Activated CD4-positive, alpha-beta T cell treated with anti-CD3 and anti-CD28 coated beads, Interleukin-2, Interleukin-6, amounts not matched to agents 100 ng/mL and 50 ng/mL, durations not matched to agents 16 hours and 8 hours (primary cell): ENCODE measurements at places on chromosomes 7 and 10.

- DNase-seq, result no peak
Observed at GRCh38 chr10:127179612-127180250, 16.7 kb downstream of the INSYN2A start.

DNA sequence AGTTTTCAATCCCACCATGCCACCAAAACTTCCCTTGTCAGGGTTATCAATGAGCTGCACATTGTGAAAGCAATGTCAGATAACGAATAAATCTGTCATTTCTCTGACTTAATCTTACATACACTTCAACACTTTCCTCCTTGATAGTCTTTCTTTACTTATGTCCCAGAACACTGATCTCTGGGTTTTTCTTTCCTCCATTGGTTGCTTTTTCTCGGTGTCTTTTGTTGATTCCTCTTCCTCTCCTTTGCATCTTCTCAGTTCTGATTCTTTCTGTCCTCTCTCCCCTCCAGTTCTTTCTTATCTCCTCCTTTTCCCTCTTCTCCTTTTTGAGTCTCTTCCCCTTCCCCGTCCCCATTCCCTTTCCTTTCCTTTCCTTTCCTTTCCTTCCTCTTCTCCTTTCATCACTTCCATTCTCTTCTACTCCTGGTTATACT is 16.6 kb downstream of the DNAJB9 start:
- DNase-seq, result no peak

DNA sequence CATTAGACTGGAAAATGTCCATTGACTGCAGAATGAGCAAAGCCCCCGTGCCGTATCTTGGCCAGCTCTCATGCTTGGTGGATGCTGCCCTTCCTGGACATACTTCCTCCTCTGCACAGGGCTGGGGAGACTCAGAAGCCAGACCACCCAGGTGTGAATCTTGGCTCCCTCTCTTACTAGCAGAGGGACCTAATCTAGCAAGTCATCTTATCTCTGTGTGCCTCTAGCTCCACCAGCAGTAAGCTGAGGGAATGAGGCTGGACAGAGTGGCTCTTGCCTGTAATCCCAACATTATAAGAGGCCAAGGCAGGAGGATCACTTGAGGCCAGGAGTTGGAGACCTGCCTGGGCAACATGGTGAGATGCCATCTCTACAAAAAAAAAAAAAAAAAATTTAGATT is 173.8 kb upstream of the GHITM start:
- DNase-seq, result no peak

DNA sequence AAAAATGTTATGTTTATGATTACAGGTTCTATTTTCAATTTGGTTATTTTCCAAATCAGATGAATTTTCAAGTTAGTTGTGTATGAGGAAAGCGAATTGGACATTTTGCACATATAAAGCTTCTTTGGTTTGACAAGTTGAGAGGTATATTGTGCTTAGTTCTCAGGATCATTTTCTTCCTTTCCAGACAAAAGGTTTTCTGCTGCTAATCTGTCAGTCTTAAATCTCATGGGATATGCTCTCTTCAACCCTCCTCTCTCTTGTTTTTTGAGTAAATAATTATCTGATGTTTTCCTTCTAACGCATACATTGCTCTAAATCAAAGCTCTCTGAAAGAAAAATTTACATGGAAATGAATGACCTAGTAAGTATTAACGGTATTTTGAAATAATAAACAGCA is 77.9 kb downstream of the PPP1R3A start:
- no peak for DNase-seq

DNA sequence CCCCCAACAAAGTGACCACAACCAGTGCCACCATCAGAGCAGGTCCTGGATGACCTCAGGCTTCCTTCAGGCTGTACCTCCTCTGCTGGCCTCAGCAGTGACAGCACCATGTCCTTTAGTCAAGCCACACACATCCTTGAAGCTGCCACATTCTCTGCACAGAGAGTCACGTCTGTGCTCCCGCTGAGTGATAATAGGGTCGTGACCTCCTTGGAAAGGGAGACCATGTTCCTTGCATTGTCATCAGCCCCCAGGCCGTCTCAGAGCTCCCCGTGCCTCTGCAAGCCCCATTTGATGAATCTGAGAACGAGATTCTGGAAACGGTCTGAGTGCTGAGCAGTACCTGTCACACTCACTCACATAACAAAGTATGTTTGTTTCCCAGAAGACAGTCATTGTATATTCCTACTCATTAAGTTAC is 106.5 kb upstream of the PRR15 start:
- no peak for DNase-seq

DNA sequence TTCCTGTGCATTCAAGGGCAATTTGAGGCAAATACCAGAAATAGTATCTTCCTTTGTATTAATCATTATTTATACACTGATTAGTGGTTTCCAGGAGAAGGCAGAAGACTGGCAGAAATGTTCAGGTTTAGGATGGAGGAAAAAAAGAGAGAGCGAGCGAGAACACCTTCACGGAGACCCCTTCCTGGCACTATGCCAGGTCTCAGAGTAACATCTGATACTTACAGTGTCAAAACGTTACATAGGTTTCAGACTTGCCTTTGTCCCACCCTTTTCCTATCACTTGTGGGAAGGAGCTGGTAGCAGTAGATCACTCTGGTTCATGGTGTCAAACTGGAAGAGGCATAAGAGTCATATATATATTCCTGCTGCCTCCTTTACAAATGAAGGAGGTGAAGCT is 652 bp downstream of the OR2A12 start:
- no peak for DNase-seq

- no peak for DNase-seq
Observed at GRCh38 chr10:124670849-124671248, 73.3 kb downstream of the FAM53B start.

GRCh38 chr7:139629392-139630082 is 106.1 kb downstream of the CLEC2L start:
- DNase-seq, result no peak

DNA sequence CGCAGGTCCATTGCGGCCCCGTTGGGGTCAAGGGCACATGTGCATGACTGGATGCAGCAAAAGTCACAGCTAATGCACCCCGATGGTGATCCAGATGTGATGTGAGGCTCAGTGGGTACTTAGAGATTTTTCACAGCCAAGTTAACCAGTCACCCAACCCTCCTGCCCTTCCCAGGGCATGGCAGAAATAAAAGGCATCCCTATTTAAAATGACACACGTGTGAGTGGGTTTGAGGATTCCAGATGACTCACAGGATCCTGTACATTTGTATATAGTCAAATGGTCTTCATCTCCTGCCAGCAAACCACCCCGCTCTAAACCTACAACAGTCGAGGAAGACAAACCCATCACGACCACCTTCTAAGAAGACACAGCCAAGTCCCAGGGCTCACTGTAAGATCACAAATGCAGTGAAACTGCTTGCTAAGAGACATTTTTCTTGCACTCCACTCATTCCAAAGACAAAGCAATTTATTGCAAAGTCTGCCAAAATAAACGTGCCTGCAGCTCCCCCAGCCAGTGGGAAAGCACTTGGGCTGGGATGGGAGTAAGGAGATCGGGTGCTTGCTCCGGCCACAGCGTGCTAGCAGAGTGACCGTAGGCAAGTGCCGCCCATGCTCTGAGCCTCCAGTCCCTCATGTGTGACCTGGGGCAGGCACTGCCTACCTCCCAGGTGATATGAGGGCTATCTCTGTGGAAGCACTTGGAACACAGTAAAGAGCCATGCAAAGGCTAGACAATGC is 86.6 kb upstream of the MACROH2A2 start:
- no peak for DNase-seq

DNA sequence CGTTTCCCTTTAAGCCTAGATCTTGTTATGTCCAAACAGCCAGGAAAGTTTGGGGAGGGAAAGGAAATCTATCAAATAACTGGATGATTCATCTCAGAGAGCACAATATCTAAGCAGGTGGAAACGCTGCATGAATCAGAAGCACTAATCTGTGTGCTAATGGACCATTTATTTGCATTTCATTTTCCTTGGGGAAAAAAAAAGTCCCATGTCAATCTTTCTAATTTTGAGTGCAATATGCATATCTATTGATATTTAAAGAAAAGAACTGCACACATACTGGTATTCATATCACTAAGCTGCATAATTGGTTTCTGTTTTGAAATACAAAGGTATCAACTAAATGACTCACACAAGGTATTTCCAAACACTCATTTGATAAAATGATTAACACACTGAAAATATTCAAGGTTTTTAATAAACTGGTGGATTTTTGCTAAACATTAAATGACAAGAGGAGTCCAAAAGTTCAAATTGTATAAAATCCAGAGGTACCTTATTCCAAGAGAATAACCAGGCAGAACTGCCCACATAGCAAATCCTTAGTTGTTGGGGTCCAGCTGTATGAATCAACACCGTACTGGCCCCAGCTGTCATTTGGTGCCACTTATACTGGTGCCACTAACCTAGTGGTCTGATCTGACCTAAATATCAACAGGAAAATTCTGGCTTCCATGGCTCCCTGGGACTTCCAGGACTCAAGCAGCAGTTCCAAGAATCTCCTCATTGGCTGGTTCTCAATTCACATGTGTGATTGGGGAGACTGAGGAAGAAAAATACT is 122.2 kb upstream of the SP4 start:
- DNase-seq, result peak; percentile 18

DNA sequence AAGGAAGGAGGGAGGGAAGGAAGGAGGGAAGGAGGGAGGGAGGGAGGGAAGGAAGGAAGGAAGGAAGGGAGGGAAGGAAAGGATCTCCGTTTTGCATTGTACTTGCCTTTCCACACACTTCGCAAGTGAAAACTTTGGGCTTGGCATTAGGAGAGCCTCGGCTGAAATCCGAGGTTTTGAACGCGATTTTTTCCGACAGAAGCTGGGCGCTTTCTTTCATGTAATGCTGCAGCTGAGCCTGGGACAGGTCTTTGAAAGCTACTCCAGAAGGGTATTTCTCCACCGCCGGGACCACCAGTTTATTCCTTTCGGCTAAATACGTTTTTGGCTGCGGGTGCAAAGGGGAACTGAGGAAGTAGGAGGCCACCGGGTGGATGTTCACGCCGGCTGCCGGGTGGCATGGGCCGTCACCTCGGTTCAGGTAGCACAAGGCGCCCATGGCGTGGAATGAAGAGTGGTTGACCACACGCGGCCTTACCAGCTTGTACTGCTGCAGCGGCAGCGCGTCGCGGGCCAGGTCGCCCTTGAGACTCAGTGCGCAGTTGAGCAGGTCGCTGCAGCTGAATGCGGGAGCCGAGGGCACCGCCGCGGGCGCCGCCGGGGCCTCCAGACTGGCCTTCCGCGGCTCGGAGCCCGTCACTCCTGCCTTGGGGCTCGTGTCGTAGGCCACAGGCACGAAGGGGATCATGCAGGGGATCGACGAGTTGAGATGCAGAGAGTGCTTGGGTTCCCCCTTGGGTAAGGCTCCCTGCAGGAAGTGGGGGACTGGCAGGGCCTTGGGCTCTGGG is 825 bp downstream of the FEZF1 start:
- no peak for DNase-seq
